Effector memory CD4-positive, alpha-beta T cell (primary cell): ENCODE measurements at places on chromosomes 16 and 17.

DNA sequence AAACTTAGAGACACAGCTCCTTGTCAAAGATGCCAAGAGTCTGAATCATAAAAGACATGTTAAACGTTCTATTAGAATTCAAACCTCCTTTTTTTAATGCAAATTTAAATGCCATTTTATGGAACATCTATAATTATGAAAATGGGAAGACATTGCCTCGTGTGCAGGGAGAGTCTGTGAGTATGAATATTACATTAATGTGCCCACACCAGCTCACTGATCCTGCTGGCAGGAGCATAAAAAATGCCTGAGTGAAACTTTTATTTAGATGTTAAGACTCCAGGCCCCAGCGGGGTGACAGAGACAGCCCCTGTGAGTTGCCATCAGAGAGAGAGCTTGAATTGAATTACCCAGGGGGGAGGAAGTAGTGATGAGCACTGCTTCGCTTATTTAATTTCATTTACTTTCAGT is 84.8 kb downstream of the SNX11 start:
- H3K4me1 ChIP-seq = peaks cover 15% of the 10 kb centered on the region
- peaks cover 20% of the 10 kb centered on the region for H3K36me3 ChIP-seq
- H3K27ac ChIP-seq = no peak overlapping the region
- no peak for DNase-seq
- no peaks in the 10 kb centered on the region for H3K27me3 ChIP-seq
- no peak overlapping the region for H3K4me3 ChIP-seq

DNA sequence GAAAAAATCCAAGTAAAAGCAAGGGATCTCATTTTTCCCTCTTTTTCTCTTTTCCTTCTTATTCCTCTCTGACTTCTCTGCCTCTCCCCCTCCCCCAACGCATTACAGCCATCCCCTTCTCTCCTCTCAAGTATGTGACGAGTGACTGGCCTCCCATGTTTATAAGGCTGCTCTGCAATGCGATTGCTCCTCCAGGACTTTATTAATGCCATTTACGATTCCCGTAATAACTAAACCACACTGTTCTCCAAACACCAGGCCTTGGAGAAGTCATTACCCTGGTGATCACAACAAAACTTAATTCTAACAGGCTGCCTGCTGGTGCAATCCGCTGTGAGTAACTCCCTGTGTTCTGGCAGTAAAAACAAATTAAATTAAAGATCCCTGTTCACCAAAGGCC is 88.8 kb downstream of the HS3ST3B1 start:
- no peak overlapping the region for H3K27ac ChIP-seq
- no peaks in the 10 kb centered on the region for H3K4me1 ChIP-seq

- no peak overlapping the region for H3K27ac ChIP-seq
- DNase-seq = no peak
- no peak overlapping the region for H3K4me3 ChIP-seq
Measured at GRCh38 chr17:60534010-60534555, 8.0 kb upstream of the APPBP2 start.

DNA sequence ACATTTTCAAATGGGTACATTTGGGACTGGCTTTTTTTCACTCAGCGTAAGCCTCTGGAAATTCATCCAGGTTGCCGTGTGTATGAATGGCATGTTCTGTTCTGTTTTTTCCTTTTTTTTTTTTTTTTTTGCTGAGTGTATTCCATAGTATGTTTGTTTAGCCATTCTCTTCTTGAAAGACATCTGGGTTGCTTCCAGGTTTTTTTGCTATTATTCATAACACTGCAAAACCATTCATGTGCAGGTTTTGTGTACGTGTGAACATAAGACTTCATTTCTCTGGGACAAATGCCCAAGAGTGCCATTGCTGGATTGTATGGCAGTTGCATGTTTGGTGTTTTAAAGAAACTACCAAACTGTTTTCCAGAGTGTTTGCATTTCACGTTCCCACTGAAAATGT is 335.9 kb upstream of the TNRC6C start:
- H3K36me3 ChIP-seq = no peaks in the 10 kb centered on the region
- H3K4me1 ChIP-seq = no peaks in the 10 kb centered on the region
- no peak overlapping the region for H3K4me3 ChIP-seq
- H3K27me3 ChIP-seq = no peaks in the 10 kb centered on the region
- no peak for DNase-seq
- H3K27ac ChIP-seq = no peak overlapping the region

GRCh38 chr16:47507701-47508100 is 46.6 kb downstream of the PHKB start:
- DNase-seq = no peak
- H3K4me1 ChIP-seq = no peaks in the 10 kb centered on the region
- H3K4me3 ChIP-seq = no peak overlapping the region
- peaks cover 38% of the 10 kb centered on the region for H3K36me3 ChIP-seq
- H3K27ac ChIP-seq = no peak overlapping the region
- no peaks in the 10 kb centered on the region for H3K27me3 ChIP-seq

- H3K27me3 ChIP-seq = peaks cover under 1% of the 10 kb centered on the region
- no peak for DNase-seq
- H3K36me3 ChIP-seq = no peaks in the 10 kb centered on the region
- H3K4me3 ChIP-seq = no peak overlapping the region
- no peaks in the 10 kb centered on the region for H3K4me1 ChIP-seq
Measured at GRCh38 chr17:79420318-79421243, 190.3 kb downstream of the RBFOX3 start.

- H3K36me3 ChIP-seq = no peaks in the 10 kb centered on the region
- peaks cover 17% of the 10 kb centered on the region for H3K4me1 ChIP-seq
- no peak for DNase-seq
- H3K4me3 ChIP-seq = no peak overlapping the region
- H3K27ac ChIP-seq = no peak overlapping the region
Measured at GRCh38 chr17:67385122-67385988, 8.3 kb downstream of the PITPNC1 start.

- H3K27me3 ChIP-seq = no peaks in the 10 kb centered on the region
- no peak overlapping the region for H3K4me3 ChIP-seq
- no peak for DNase-seq
- H3K36me3 ChIP-seq = peaks cover 19% of the 10 kb centered on the region
- H3K4me1 ChIP-seq = no peaks in the 10 kb centered on the region
Measured at GRCh38 chr17:37043201-37043600, 94.4 kb downstream of the AATF start.

- no peak overlapping the region for H3K27ac ChIP-seq
- no peak for DNase-seq
- no peaks in the 10 kb centered on the region for H3K4me1 ChIP-seq
- H3K27me3 ChIP-seq = no peaks in the 10 kb centered on the region
Measured at GRCh38 chr17:77719806-77720205, 238.7 kb upstream of the TNRC6C start.

DNA sequence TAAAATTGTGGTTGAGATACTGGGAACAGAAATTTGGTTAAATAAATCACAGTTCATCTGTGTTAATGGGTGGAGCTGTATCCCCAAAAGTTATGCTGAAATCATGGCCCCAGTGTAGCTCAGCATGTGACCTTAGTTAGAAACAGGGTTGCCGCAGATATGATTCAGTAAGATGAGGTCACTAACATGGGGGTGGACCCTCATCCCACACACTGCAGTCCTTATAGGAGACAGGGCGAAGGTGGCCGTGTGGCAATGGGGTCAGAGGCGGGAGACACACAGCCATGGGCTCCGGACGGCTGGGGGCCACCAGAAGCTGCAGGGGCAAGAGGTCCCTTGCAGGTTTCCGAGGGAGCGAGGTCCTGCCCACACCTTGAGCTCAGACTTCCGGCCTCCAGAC is 10.7 kb downstream of the GALNS start:
- no peaks in the 10 kb centered on the region for H3K4me1 ChIP-seq
- no peak overlapping the region for H3K27ac ChIP-seq
- no peak for DNase-seq
- H3K27me3 ChIP-seq = no peaks in the 10 kb centered on the region
- no peak overlapping the region for H3K4me3 ChIP-seq

DNA sequence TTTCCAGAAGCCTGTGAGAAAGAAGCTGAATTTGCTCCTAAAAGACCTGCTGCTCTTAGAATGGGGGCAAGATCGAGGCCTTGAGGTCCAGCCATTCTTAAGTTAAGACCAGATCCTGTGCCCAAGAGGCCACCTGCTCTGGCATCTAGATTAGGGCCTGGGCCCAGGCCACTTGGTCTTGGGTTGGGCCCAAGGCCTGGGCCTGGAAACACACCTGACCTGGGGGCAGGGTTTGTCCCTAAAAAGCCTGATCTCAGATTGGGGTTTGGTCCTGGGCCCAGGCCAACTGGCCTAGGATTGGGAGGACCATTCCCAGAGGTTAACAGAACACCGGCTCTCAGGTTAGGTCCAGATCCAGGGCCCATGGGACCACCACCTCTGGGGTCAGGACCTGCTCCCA is 12.9 kb downstream of the CHTF8 start:
- no peaks in the 10 kb centered on the region for H3K4me1 ChIP-seq
- no peaks in the 10 kb centered on the region for H3K27me3 ChIP-seq
- no peak for DNase-seq
- no peak overlapping the region for H3K27ac ChIP-seq
- no peak overlapping the region for H3K4me3 ChIP-seq

GRCh38 chr16:51757505-51757904 is 606.4 kb upstream of the SALL1 start:
- no peaks in the 10 kb centered on the region for H3K27me3 ChIP-seq
- no peak for DNase-seq
- no peaks in the 10 kb centered on the region for H3K36me3 ChIP-seq
- H3K4me3 ChIP-seq = no peak overlapping the region

- H3K4me1 ChIP-seq = no peaks in the 10 kb centered on the region
- H3K4me3 ChIP-seq = no peak overlapping the region
- H3K27me3 ChIP-seq = no peaks in the 10 kb centered on the region
- no peak for DNase-seq
Measured at GRCh38 chr17:5895276-5895675, 174.9 kb upstream of the WSCD1 start.

- no peaks in the 10 kb centered on the region for H3K36me3 ChIP-seq
- peaks cover 18% of the 10 kb centered on the region for H3K4me1 ChIP-seq
- H3K27ac ChIP-seq = peak within 1 kb of the TSS; percentile 90
- no peaks in the 10 kb centered on the region for H3K27me3 ChIP-seq
- peak; percentile 100 for DNase-seq
Measured at GRCh38 chr17:28951428-28951990, at the start of gene PHF12. Gene PHF12, minus strand, starts transcription at chr17:28951518. Its CDS starts 558 bp downstream, at chr17:28950960.

GRCh38 chr16:26542198-26542597 is 524.5 kb upstream of the C16orf82 start:
- DNase-seq = no peak
- H3K4me1 ChIP-seq = no peaks in the 10 kb centered on the region
- H3K36me3 ChIP-seq = no peaks in the 10 kb centered on the region
- H3K27ac ChIP-seq = no peak overlapping the region
- no peak overlapping the region for H3K4me3 ChIP-seq

DNA sequence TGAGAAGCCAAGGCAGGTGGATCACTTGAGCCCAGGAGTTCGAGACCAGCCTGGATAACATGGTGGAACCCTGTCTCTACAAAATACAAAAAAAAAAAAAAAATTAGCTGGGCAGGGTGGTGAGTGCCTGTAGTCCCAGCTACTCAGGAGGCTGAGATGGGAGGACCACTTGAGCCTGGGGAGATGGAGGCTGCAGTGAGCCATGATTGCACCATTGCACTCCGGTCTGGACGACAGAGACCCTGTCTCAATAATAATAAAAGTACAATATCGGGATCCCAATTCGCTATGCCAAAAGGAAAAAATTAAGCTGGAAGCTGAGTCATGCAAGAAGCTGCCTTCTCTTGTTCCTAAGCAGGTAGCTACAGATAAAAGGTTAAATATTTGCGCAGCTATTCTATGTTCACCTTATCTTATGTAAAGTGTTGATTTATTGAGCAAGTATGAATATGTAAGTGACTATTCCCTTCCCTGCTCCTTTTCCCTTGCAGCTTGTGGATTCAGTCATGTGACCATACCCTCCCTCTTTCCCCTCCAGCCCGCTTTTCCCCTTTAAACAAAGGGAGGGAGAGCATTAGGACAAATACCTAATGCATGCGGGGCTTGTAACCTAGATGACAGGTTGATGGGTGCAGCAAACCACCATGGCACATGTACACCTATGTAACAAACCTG is 112.0 kb downstream of the LITAF start:
- H3K27me3 ChIP-seq = no peaks in the 10 kb centered on the region
- no peak for DNase-seq
- H3K36me3 ChIP-seq = no peaks in the 10 kb centered on the region
- H3K4me1 ChIP-seq = no peaks in the 10 kb centered on the region
- H3K27ac ChIP-seq = no peak overlapping the region

DNA sequence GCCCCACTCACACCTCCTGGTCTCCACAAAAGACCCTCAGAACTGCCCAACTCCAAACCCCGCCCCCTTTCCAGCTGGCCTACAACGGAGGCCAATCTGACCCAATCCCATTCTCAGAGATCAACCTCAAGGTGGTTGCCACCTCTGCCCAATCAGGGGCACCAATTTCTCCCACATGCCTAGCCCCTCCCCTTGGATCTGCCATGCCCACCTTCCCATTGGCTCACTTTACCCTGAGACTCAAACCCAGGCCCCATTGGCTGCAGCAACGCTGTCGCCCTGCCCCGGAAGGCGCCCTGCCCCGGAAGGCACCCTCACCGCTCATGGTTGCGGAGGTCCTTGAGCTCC is 10.6 kb downstream of the ZNF668 start:
- peaks cover 22% of the 10 kb centered on the region for H3K4me1 ChIP-seq
- H3K4me3 ChIP-seq = no peak overlapping the region
- no peak overlapping the region for H3K27ac ChIP-seq

- no peak overlapping the region for H3K4me3 ChIP-seq
- no peak overlapping the region for H3K27ac ChIP-seq
- no peak for DNase-seq
- no peaks in the 10 kb centered on the region for H3K4me1 ChIP-seq
- no peaks in the 10 kb centered on the region for H3K36me3 ChIP-seq
Measured at GRCh38 chr16:54341892-54342776, 55.5 kb upstream of the IRX3 start.

DNA sequence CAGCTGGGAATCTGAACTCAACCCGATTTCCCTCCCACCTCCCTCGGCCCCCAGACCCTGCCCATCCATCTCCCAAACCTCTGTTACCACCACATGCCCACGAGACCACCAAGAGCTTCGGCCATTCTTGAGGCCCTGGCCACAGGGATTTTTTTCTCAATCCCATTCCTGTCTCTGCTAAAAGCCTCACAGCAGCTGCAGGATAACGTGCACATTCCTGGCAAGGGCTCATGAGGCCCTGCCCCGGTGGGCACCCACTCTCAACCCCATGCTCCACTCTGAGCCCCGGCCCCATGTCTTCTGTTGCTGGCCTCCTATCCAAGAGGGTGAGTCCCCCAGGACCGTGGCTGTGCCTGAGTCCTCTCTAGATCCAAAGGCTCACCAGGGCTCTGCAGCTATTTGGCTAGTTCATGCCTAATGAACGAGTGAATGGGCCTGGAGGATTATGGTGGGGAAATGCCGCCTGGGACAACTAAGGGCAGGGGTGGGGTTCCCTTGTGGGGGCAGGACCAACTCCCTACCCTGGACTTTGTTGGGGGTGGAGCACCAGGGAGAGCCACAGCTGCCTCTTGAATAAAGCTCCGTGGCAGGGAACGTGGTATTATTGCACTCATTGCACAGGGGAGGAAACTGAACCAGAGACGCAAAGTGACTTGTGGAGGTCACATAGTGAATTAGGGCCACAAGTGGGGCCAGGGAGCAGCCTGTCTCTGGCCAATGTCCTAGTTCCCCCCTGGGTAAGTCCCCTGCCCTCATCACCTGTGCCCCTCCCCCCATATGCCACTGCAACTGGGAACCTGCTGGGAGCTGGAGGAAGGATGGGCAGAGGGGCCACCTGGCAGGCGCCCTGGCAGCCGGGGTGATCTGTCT is 113.8 kb upstream of the SMURF2 start:
- no peak for DNase-seq
- no peaks in the 10 kb centered on the region for H3K36me3 ChIP-seq
- H3K27ac ChIP-seq = no peak overlapping the region
- H3K4me1 ChIP-seq = peaks cover 32% of the 10 kb centered on the region
